Nephron progenitor cell (in vitro differentiated cells): ENCODE measurements at places on chromosomes 4 and X.

GRCh38 chr4:175882891-175883290, 70.8 kb upstream of the GPM6A start:
- no peak for DNase-seq

GRCh38 chr4:131638781-131639180, 1510.3 kb upstream of the PCDH10 start:
- DNase-seq: no peak

- DNase-seq: no peak
These were observed 58.4 kb downstream of the SYNPO2 start for GRCh38 chr4:118947095-118947494.

DNA sequence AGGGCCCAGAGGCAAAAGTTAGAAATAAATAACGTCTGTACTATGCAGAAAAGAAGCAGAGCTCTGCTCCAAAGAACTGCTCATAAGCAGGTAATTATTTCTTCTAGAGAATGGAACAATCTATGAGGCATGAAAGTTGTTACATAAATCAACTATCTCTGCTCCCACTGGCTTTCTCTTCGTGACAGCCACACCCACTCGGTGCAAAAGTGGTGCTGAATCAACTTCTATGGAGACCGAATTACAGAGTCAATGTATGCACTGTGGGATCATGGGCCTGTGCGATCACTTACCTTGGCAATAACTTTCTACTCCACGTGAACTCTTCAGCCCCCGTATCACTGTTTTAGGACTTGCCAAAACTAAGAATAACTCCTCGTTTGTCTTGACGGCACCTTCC, 99.4 kb upstream of the ATXN3L start:
- no peak for DNase-seq

- no peak for DNase-seq
These were observed 26.9 kb upstream of the PASD1 start for GRCh38 chrX:151536571-151536970.

DNA sequence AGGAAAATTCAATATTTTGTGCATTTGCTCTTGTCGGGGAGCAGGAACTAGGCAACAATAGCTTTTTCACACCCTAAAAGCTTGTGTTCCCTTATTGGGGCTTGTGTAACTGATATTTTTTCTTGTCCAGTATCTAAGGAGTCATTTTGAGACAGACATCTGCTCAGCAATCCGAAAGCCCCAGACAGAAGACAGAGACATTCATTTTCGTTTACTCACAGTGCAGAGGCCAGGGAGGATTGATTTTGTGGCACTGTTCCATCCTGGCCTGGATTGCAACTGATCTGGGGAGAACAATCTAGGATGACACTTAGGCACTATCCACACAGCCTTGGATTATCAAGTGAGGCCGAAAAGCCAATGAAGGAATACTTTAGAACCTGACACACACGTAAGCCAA, 27.4 kb upstream of the PLAC1 start:
- no peak for DNase-seq

DNA sequence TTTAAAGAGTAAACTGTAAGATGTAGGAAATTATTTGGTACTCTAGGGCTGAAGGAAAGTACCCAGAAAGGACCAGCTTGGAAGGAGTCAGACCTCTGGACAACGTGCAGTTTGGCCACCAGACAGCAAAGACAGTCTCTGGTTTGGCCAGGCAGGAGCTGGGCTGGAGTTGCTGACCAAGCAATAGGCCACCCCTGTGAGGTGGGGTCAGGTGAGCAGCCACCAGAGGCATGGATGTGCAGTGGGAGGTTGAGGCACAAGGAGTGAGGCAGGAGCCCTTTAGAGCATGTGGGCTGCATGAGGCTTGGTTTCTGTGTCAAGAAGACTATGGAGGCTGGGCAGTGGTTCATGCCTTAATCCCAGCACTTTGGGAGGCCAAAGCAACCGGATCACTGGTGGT, 17.7 kb upstream of the MRFAP1 start:
- DNase-seq: no peak

DNA sequence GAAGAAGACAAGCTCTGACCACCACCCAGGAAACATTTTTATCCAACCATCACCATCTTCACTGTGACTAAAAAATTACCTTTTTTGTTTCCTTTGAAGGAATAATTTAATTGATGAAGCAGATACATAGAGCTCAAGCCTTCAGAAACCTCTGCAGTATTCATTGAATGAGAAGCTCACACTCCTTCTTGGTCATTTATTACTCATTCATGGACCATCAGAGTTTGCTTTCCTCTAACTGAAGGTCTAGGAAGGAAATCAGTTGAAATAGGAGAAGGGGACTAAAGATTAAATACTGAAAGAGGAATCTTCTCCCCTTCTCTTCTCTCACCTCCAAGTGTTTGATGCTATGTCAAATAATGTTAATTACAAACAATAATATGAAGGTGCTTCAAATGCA, 290.6 kb upstream of the KLF3 start:
- no peak for DNase-seq

DNA sequence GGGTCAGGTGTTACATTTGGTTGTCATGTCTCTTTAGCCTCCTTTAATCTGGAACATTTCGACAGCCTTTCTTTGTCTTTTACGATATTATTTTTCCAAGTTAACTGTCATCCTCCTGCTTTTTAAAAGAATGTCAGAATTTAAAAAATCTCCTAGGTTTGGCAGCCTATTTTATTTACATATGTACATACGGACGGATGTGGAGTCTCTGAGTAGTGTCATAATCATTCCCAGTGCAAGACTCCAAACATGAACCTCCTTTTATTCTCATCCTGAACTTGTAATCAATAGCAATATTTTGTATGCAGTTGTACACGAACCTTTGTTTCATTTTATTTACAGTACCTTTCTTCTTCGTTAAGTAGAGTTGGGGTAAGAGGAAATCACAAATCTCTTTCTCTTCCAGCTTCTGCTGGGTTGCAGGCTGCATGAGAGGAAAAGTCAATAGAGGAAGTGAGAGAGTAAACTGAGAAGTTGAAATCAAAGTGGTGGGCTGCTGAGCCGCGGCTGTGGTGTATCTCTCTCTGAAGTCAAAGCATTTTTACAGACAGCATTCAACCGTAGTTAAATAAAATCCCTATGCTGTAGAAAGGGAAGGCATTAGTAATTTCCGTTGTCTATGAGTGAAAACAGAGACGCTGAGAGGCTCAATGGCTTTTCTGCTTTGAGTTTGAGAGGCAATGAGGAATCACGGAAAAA, 53.9 kb upstream of the RPS6KA3 start:
- no peak for DNase-seq

DNA sequence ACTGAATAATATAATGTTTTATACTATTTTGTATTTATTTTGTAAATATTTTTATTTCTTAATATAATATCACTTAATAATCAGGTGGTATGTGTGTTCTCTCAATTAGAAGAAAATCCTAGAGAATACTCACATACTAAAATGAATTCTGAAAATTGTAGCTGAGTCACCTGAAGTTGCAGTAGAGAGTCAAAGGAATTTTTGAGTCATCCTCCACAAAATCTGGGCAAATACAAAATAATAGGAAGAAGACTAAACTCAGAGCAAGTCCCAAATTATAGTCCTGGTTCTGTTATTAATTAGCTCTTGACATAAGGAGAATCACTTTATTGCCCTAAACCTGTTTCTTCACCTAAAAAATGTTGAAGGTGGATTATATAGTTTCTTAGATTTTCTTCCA, 57.8 kb downstream of the SPATA4 start:
- DNase-seq: no peak

- DNase-seq: no peak
These were observed 100.9 kb upstream of the RADX start for GRCh38 chrX:106510713-106511403.
